Posterior cingulate gyrus (tissue), 11 donors: ENCODE measurements at places on chromosomes 4 and X.

DNA sequence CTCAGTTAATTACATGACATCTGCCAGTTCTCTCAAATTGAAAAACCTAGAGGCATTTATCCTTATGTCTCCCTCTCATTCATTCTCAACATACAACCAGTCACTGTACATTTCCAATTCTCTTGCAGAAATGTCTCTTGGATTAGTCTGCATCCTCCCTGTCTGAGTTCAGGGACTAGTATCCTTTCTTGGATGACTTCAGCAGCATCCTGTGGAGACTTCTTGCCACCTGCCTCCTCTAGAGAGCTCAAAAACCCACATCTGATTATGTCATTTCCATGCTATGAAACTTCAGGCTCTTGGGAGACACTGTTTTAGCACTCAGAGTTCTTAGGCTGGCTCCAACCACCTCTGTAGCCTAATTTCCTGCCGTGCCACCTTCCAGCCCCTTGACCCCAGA lies 515.1 kb upstream of the DIPK2B start:
- DNase-seq, result no peak

DNA sequence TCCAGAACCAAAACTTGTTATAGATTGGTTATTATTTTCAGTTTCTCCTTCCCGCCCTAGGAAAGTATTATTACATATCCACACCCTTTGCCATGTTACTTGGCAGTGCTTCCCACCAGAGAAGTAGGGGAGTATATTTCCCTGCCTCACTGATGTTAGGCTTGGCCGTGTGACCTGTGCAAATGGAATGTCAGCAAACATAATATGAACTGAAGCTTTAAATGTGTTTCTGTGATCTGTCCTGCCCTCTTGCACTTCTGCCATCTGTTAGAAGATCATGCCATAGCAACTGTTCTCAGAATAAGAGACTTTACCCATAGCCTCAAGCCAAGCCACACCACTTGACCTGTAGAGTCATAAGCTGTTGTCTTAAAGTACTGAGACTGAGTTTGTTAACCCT lies 36.7 kb upstream of the NEUROG2 start:
- DNase-seq, result no peak

- DNase-seq, result peak; percentile 60
These were observed 22.8 kb upstream of the SPON2 start for GRCh38 chr4:1195109-1195671.

GRCh38 chr4:13866881-13867280 lies 239.4 kb upstream of the BOD1L1 start:
- DNase-seq, result no peak

GRCh38 chr4:31169846-31170245 lies 449.7 kb downstream of the PCDH7 start:
- no peak for DNase-seq

DNA sequence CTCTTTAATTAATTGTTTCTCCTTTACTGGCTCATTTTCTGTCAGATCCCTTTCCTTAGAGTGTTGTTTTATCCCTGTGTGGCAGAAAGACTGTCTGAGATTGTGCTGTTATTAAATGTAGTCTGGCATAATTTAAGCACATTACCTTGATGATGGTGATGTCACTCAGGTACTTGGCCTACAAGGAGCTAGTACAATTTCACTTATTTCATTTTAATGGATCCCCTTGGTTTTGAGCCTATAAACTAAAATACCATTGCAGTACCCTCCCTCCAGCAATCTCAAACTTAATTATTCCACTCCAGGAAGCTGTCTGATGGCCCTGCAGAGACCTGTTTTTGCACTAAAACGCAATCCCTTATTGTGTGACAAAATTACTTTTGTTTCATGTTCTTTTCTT lies 968.6 kb downstream of the ADGRL3 start:
- DNase-seq, result no peak

GRCh38 chr4:125952631-125953030 lies 637.9 kb downstream of the FAT4 start:
- no peak for DNase-seq

- DNase-seq, result no peak
These were observed 9.6 kb downstream of the KDM6A start for GRCh38 chrX:44882635-44883034.

- DNase-seq, result no peak
These were observed 44.2 kb upstream of the RHOH start for GRCh38 chr4:40152637-40153036.

GRCh38 chrX:70694339-70695122 lies 214.0 kb downstream of the TEX11 start:
- no peak for DNase-seq
